ENCODE measurements at places on chromosomes 1 and 21. TPM values are rescaled to one million over a fixed set of nuclear protein-coding genes. Genes with fewer than 3 reads are reported as not detected.

- no peak for DNase-seq
- no peaks in the 10 kb centered on the region for H3K36me3 ChIP-seq
- H3K4me1 ChIP-seq = no peaks in the 10 kb centered on the region
- H3K4me3 ChIP-seq = no peak overlapping the region
- no peak overlapping the region for H3K27ac ChIP-seq
These were observed 163.6 kb upstream of the ARHGEF16 start for GRCh38 chr1:3290915-3291314.

DNA sequence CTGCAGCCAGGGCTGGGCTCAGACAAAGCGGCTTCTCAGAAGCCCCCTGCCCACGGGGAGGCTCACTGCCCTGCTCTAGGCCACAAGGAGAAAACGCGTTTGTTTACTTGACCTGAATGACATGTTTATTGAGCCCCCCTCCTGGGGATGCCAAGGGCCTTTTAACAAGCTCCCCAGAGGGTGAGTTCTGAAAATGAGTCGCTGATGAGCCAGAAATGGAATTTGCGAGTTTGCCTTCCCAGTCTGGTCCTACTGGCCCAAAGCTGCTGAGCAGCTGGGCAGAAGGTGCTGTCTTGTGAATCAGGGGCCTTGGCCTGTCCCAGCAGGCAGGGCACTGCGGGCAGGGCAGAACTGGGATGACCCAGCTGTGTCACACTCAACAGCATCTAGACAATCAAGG is 120.6 kb downstream of the SYF2 start:
- no peak overlapping the region for H3K27ac ChIP-seq
- H3K27me3 ChIP-seq = no peaks in the 10 kb centered on the region
- no peak overlapping the region for H3K4me3 ChIP-seq

Gene S100A12
- not detected for total RNA-seq

Gene ACOT11
- total RNA-seq = 1.1 TPM

Gene PANK4
- 42.6 TPM for total RNA-seq

Gene SPRR1A
- not detected for total RNA-seq

Gene PFKFB2
- total RNA-seq = 2.1 TPM

- H3K4me3 ChIP-seq = no peak overlapping the region
- no peaks in the 10 kb centered on the region for H3K4me1 ChIP-seq
- H3K36me3 ChIP-seq = no peaks in the 10 kb centered on the region
These were observed 658.3 kb downstream of the LTN1 start for GRCh38 chr21:28334407-28334806.

Gene TEX38
- total RNA-seq = not detected

Gene CYP4Z1
- total RNA-seq = not detected

- H3K27me3 ChIP-seq = no peaks in the 10 kb centered on the region
- no peak overlapping the region for H3K4me3 ChIP-seq
- no peaks in the 10 kb centered on the region for H3K36me3 ChIP-seq
- no peak overlapping the region for H3K27ac ChIP-seq
- no peak for DNase-seq
These were observed 254.8 kb downstream of the KIF26B start for GRCh38 chr1:245409341-245410195.

GRCh38 chr1:183996396-183996795 is 41.1 kb downstream of the COLGALT2 start:
- no peak for DNase-seq
- no peak overlapping the region for H3K4me3 ChIP-seq
- H3K4me1 ChIP-seq = peaks cover 9% of the 10 kb centered on the region
- H3K36me3 ChIP-seq = no peaks in the 10 kb centered on the region
- H3K27ac ChIP-seq = no peak overlapping the region

GRCh38 chr1:36151134-36151844 is 2.0 kb upstream of the TRAPPC3 start:
- H3K4me3 ChIP-seq = peak overlapping the region; percentile 100
- peaks cover 6% of the 10 kb centered on the region for H3K36me3 ChIP-seq
- H3K4me1 ChIP-seq = peaks cover 70% of the 10 kb centered on the region
- DNase-seq = no peak
- H3K27me3 ChIP-seq = no peaks in the 10 kb centered on the region

Gene BSND
- not detected for total RNA-seq

- no peaks in the 10 kb centered on the region for H3K27me3 ChIP-seq
- H3K4me3 ChIP-seq = no peak overlapping the region
- no peaks in the 10 kb centered on the region for H3K36me3 ChIP-seq
- no peak overlapping the region for H3K27ac ChIP-seq
- no peak for DNase-seq
These were observed 329.1 kb downstream of the HHAT start for GRCh38 chr1:210657806-210658205.

GRCh38 chr1:214318356-214318755 is 37.4 kb downstream of the SMYD2 start:
- DNase-seq = no peak
- peaks cover 4% of the 10 kb centered on the region for H3K4me1 ChIP-seq
- no peak overlapping the region for H3K27ac ChIP-seq
- peaks cover 3% of the 10 kb centered on the region for H3K36me3 ChIP-seq
- no peak overlapping the region for H3K4me3 ChIP-seq
- H3K27me3 ChIP-seq = no peaks in the 10 kb centered on the region

Gene UBXN10
- 0.53 TPM for total RNA-seq

GRCh38 chr1:65231718-65232330 is 77.5 kb upstream of the DNAJC6 start:
- peaks cover 17% of the 10 kb centered on the region for H3K4me1 ChIP-seq
- peaks cover 6% of the 10 kb centered on the region for H3K27me3 ChIP-seq
- no peak overlapping the region for H3K4me3 ChIP-seq
- DNase-seq = no peak
- no peaks in the 10 kb centered on the region for H3K36me3 ChIP-seq

Gene LCE1D
- not detected for total RNA-seq

DNA sequence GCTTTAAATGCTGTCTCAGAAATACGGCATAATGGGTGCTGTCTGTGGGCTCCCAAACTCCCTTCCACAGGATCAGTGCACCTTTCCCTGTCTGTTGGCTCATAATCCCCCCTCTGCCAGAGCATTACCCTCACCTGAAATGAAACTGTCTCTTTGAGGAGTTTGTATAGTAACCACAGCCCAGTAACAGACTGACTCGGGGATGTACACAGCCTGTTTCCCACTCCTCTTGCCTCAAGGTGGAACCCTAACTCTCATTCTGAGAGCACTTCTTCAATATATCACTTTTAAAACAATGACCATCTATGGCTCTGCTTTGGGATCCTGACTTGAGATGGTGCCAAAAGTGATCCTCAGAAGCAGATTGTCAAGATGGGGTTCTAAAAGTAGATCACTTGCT is 332.5 kb downstream of the AMY1C start:
- H3K27me3 ChIP-seq = no peaks in the 10 kb centered on the region
- H3K4me1 ChIP-seq = no peaks in the 10 kb centered on the region
- DNase-seq = no peak
- no peaks in the 10 kb centered on the region for H3K36me3 ChIP-seq
- H3K27ac ChIP-seq = no peak overlapping the region

Gene MPL
- total RNA-seq = not detected

DNA sequence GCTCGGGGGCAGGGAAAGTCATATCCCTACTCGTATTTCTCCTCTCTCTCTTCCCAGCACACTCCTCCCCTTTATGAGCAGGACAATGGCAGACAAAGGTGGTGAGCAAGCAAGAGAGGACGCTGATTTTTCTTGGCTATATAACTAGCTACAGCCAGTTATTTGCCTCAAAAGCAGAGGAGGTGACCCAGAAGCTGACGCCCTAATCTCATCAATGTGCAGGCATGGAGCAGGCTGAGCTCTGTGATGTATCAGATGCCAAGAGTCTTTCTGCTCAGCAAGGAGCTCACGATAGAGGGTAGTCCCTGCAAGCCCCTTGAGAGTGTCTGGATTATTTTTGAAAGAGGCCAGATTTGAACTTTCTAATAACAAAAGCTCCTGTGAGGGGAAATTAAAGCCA is 75.5 kb downstream of the ASTN1 start:
- DNase-seq = no peak
- H3K36me3 ChIP-seq = no peaks in the 10 kb centered on the region
- H3K27ac ChIP-seq = no peak overlapping the region
- no peaks in the 10 kb centered on the region for H3K4me1 ChIP-seq
- no peak overlapping the region for H3K4me3 ChIP-seq
- H3K27me3 ChIP-seq = no peaks in the 10 kb centered on the region

- H3K27me3 ChIP-seq = no peaks in the 10 kb centered on the region
- H3K4me1 ChIP-seq = no peaks in the 10 kb centered on the region
- no peak overlapping the region for H3K4me3 ChIP-seq
- no peak for DNase-seq
These were observed 32.3 kb downstream of the LRRC53 start for GRCh38 chr1:74480068-74480467.

Gene ERICH3
- not detected for total RNA-seq

DNA sequence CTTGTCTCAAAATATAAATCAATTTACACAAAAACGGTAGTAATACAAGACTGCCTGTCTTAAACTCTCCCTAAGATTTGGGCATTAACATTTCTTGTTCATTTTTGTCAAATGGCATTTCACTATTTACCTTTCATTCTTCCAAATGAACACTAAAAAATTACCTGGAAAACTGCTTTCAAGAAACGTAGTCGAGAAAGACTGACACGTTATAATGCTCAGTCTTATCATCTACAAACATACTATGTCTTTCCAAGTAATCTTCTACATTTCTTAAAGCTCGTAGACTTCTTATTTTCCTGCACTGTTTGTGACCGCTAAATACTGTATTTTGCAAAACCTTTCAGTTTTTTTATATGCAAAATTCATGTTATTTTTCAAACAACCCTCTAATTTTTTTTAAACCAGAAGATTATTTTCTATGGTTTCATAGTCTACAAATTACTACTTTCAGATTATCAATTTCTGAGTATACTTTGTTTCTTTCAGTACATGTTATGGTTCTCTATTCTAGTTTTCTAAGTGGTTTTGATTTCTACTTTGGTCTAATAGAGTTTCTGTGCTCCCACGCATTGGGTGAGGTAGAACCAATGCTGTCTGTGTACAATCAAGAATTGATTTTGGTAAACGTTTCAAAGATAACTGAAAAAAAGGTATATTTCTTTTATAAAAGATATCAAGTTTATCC is 336.4 kb downstream of the SMYD3 start:
- no peaks in the 10 kb centered on the region for H3K27me3 ChIP-seq
- no peak for DNase-seq
- no peak overlapping the region for H3K4me3 ChIP-seq
- no peak overlapping the region for H3K27ac ChIP-seq
- peaks cover 5% of the 10 kb centered on the region for H3K36me3 ChIP-seq

Gene MEX3A
- 0.43 TPM for total RNA-seq

DNA sequence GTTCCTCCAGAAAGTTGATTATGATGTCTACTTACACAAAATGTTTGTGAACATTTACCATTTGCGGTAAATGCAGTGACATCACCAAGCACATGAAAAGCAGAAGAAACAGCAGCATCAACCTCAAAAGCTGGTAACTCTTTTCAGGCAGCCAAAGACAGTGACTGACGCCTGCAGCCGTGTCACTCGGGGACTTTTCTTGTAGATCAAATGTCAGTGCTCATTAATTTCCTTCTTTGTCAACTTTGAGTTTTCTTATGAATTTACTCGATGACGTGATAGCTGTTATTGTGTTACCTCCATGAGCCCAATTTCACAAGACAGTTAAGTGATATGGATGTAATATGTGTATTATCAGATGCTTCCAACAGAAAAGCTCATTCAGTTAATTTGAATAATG is 92.5 kb downstream of the RIPK4 start:
- no peak for DNase-seq
- H3K4me3 ChIP-seq = no peak overlapping the region
- no peaks in the 10 kb centered on the region for H3K36me3 ChIP-seq
- H3K4me1 ChIP-seq = peaks cover 6% of the 10 kb centered on the region

Gene USP33
- total RNA-seq = 37.7 TPM

Gene DCDC2B
- not detected for total RNA-seq

- H3K4me3 ChIP-seq = peak overlapping the region; percentile 46
- DNase-seq = peak; percentile 75
- peaks cover 12% of the 10 kb centered on the region for H3K36me3 ChIP-seq
- no peaks in the 10 kb centered on the region for H3K27me3 ChIP-seq
- peaks cover 45% of the 10 kb centered on the region for H3K4me1 ChIP-seq
These were observed 25.0 kb downstream of the RLF start for GRCh38 chr1:40185951-40186864.

DNA sequence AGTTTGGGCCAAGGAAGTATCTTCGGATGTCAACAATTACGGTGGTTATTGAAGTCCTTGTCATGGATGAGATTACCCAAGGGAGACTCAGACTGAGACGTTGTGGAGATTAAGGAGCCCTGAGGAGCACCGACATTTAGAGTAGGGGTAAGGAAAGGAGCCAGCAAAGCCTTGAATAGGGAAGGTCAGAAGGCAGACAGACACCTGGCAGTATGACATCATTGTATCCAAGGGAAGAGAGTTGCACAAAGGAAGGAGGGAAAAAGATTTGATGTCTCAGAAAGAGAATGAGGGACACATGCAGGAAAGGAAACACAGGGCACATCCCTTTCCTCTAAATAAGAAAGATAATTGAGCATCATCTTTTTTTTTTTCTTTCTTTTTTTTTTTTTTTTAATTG is 11.7 kb downstream of the LAMC2 start:
- DNase-seq = no peak
- peaks cover 22% of the 10 kb centered on the region for H3K27me3 ChIP-seq
- H3K36me3 ChIP-seq = no peaks in the 10 kb centered on the region
- H3K4me1 ChIP-seq = peaks cover 11% of the 10 kb centered on the region
- H3K4me3 ChIP-seq = no peak overlapping the region

Gene RPS27
- total RNA-seq = 1,861 TPM

Gene MPC2
- total RNA-seq = 71.3 TPM

Gene BTBD19
- total RNA-seq = 35.2 TPM

DNA sequence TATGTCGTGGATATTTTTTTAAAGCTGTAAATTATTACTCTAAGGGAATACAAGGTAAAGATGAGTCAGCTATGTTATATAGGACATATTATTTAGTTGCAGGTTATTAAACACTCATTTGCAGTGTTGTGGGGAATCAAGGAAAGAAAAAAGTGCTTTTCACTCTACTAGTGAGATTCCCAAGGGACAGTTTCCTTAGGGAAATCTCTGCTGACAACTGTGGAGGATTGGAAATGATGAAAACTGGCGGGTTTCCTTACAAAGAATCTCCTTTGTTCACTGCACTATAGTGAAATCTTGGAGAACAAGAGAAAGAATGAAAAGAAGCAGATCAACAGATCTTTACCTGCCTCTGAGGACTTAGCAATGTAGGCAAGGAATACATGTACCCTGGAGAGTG is 24.5 kb upstream of the TRIM45 start:
- no peaks in the 10 kb centered on the region for H3K36me3 ChIP-seq
- H3K4me3 ChIP-seq = no peak overlapping the region
- no peak for DNase-seq
- peaks cover 7% of the 10 kb centered on the region for H3K27me3 ChIP-seq

DNA sequence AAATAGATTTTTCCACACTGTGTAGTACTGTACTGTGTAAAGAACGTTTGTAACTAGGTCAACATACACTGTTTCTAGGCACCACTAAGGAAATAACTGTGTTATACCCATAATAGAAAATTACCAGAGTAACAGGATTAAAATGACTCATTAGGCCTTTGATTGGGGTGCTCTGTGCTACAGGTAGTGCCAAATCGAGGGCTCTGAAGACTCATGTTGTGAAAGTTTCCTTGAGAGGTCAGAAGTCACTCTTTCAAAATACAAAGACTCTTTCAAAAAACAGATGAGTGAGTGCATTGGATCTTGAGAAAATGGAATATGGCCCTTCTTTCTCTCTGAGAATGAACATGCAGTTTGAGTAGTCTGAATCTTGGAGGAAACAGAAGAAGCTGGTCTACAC is 143.0 kb downstream of the MRPL39 start:
- H3K4me3 ChIP-seq = peak overlapping the region; percentile 50
- peaks cover 20% of the 10 kb centered on the region for H3K36me3 ChIP-seq
- H3K27ac ChIP-seq = peak overlapping the region; percentile 94
- DNase-seq = peak; percentile 38

Gene NUDT4B
- total RNA-seq = 0.43 TPM
